Placental epithelial cell (primary cell): ENCODE measurements at places on chromosomes 2 and 18. TPM values are rescaled to one million over a fixed set of nuclear protein-coding genes. Genes with fewer than 3 reads are reported as not detected.

The NEUROD1 gene
- not detected in 2 replicates for total RNA-seq

The TMEM169 gene
- 0.39 TPM in 1 of 2 replicates, not detected in the other for total RNA-seq

The SPATA3 gene
- not detected in 2 replicates for total RNA-seq

The RSAD2 gene
- total RNA-seq = under 0.01 TPM in 1 of 2 replicates, not detected in the other

The LINC00305 gene
- total RNA-seq = not detected in 2 replicates

The UBE2E3 gene
- total RNA-seq = 44.8 and 62.1 TPM in 2 replicates

The POTEJ gene
- not detected in 2 replicates for total RNA-seq

The OSGEPL1 gene
- total RNA-seq = 5.5 and 7.9 TPM in 2 replicates

The LYPD6 gene
- 2.6 and 5.1 TPM in 2 replicates for total RNA-seq

The CPLX4 gene
- total RNA-seq = not detected in 2 replicates

The SCLY gene
- 8.2 and 10.2 TPM in 2 replicates for total RNA-seq
